ENCODE measurements at places on chromosomes 6 and 20.

- DNase-seq = no peak
Observed at GRCh38 chr20:5870568-5870981, 79.8 kb downstream of the TRMT6 start.

GRCh38 chr6:125245109-125245508 lies 56.7 kb downstream of the HDDC2 start:
- no peak for DNase-seq

GRCh38 chr6:134373282-134373922 lies 55.5 kb upstream of the SGK1 start:
- DNase-seq = no peak

DNA sequence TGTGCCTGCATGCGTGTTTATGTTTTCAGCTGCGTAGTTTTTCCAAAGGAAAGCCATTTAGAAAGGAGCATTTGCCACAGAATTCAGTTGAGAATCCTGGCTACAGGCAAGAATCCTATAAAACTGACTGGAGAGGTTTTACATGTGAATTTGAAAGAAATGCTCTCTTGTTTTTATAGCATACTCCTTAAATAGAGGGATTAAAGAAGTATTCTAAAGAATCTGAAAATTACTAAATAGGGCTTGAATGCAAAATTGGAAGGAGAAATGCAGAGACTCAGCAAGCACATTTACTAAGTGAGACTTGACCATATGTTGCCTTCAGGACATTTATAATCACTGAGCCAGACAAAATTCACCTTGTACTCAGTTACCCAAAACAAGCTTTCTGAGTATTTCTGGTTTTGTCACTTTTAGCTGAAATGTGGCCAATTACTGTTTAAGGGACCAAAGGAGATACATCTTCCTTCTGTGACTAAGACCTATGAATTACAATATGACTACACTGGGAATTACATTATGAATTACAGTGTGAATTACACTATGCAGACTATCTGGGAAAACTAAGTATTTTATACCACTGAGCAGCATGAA lies 107.4 kb upstream of the ASCC3 start:
- no peak for DNase-seq

GRCh38 chr6:93684339-93684738 lies 265.0 kb upstream of the EPHA7 start:
- no peak for DNase-seq

DNA sequence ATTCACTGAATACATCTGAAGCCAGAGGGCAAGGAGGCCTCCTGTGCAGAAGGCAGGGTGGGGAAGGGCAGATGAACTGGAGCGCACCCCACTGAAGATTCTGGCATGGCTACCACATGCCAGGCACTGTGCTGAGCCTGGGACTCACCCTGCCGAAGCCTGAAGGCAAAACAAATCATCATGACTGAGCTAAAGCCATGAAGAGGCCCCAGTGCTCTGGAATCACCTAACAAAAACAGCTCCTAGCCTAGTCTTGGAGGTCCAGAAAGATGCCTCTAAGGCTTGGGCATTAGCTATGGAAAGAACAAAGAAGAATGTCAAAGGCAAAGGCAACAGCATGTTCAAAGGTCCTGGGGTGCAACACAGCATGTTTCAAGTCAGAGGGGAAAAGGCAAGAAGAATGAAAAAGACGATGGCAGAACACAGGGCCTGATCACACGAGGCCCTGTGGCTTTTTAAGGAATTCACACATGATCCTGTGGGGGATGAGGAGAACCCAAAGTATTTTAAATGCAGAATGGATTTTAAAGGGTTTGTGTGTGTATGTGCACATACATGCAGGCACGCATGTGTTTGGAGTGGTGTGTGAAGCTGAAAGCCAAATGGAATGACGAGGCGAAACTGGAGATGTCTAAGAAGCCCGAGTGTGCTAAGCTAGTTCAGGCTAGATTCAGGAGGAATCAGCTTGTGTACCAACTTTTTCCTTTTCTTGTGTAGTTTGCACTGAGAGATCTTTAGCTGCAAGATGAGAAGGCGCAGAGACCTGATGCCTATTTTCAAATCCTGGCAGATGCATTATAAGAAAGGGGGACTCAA lies 261.4 kb downstream of the ZNF217 start:
- DNase-seq = no peak

- no peak for DNase-seq
Observed at GRCh38 chr6:125008261-125008703, 46.0 kb downstream of the RNF217 start.

DNA sequence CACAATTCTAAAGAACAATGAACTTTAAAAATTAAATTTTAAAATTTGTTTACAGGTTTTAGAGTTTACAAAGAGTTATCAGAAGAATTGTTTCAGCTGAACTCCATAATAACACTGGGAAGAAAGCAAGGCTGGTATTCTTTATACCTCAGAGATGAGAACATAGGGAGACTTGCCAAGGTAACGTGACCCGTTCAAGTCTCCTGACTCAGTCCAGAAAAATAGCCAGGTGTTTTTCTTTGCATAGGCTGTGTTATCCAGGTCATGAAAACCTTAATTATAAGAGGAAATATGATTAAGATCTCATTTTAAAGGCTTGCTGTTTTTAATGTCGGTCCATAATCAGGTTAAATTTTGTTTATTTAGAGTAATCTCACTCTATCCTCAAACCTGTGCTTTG lies 8.5 kb upstream of the C6orf141 start:
- DNase-seq = no peak

GRCh38 chr20:36815454-36816091 lies 42.0 kb upstream of the DSN1 start:
- no peak for DNase-seq

GRCh38 chr6:14713966-14714631 lies 531.8 kb upstream of the JARID2 start:
- no peak for DNase-seq

GRCh38 chr6:52356017-52356416 lies 5.9 kb upstream of the PAQR8 start:
- DNase-seq = no peak

DNA sequence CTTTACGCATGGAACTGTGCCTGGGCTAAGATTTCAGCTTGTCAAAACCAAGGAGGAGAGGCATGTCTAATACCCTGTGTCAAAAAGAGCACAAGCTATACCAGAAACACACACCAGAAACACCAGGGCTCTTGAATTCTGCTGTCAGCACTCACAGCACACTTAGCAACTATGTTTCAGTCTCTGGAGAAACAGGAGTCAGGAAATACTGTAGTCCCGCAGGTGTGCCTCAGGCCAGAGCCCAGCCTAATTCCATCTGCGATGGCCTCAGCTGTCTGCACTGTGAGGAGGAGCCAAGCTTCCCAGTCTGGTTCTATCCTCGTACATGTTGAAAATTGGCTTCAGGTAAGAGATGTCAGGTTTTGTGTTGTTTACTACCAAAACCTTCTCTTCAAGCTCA lies 31.6 kb downstream of the MTRES1 start:
- no peak for DNase-seq

GRCh38 chr6:149244105-149244504 lies 73.4 kb upstream of the TAB2 start:
- no peak for DNase-seq

DNA sequence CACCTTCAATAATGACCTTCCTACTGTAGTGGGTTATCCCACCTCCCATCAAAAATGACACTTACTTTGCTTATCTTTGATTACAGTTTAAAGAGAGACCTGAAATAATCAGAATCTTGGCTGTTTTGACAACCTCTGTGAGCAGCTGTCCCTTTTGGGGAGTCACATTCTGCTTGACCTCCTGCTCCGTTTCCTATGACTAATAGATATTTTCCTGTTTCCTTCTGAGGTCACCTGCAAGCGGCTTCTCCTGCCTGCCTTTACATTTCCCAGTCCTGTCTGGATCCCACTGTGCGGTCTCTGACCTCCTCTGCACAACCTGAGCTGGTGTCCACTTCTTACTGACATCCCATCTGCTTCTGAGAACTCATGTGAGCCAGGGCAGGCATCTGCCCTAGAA lies 54.2 kb downstream of the TRAM2 start:
- DNase-seq = no peak

DNA sequence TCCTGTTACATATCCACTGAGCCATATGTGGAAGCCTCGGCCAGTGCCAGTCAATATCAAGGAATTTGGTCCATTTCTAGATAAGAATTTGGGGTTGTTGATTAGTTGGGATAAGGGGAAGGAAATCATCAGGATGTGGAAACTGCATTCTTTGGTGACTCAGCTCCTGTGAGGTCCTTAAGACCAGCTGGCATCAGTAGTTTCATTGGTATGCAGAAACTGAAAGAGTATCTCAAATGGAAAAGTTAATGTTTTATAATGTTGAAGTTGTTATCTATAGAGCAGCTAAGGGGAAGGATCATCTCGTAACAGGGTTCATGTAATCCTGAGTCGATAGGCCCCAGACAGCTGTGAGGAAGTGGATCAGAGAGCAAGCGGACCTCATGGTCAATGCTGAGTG lies 87.9 kb upstream of the PRND start:
- DNase-seq = no peak

- DNase-seq = peak; percentile 17
Observed at GRCh38 chr20:19758501-19759331, 658 bp downstream of the RIN2 start.

GRCh38 chr20:8205996-8206395 lies 73.9 kb downstream of the PLCB1 start:
- no peak for DNase-seq

GRCh38 chr6:111722179-111722731 lies 116.6 kb upstream of the TRAF3IP2 start:
- DNase-seq = no peak

- DNase-seq = no peak
Observed at GRCh38 chr6:45608252-45608913, 230.6 kb upstream of the SUPT3H start.

DNA sequence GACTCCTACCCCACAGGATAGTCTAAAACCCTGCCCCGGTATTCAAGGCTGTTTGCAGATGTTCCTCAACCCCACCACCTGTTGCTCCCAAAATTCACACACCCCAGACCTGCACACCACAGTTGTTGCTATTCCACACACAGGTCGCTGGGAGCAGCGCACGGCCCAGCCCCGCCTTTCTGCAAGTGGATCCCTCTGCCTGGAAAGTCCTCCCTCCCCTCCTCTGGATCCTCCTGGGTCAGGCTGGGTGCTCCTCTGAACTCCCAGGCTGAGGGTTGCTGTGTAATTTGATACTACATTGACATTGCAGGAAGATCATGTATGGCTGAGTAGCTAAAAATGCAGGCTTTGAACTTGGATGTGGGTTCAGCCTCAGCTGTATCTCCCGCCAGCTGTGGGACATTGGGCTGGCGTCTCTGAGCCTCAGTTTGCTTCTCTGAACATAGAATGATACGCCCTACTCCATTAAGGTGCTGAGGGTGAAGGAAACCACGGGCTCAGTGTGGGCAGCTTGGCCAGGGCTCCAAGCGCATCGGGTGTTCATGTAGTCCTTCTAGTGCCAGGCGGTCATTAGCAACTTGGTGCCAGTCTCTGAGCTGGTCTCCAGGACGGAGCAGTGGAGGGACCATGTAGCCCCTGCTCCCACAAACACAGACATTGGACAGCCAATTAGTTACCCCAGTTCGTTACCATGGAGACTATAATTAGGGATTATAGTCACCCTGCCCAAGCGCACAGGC lies 13.9 kb upstream of the CCN5 start:
- peak; percentile 29 for DNase-seq

- no peak for DNase-seq
Observed at GRCh38 chr6:55003719-55004430, 157.3 kb downstream of the FAM83B start.

DNA sequence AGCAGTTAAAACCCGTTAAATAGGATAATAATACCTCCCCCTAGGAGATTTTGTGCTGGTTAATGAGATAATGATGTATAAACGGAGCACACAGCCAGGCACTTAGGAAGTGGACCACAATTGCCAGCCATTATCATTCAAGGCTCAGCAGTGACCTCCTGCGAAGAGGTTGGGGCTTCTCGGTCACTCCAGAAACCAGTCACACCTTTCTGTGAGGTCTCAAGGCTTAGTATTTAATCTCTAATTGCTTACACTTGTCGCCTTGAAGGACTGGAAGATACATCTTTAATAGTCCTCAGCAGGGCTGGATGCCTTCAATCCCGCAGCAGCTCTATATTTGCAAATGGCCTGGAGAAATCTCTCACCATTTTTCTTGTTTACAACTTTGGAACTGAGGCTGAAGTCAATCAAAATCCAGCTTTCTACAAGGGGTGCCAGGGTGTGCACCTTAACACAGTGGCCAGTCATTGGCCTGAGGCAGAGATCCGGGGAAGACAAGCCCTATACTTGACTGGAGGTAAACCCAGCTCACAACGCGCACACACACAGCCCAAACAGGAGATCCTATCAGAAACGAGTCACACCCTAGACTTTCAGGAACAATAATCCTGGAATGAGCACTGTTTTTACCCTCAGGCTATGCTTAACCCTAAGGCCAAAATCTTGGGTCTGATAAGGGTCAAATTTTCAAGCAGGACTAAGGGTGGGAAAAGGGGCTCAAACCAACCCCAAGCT lies 1.2 kb downstream of the POU5F1 start:
- DNase-seq = no peak

- no peak for DNase-seq
Observed at GRCh38 chr6:154484942-154485341, 25.5 kb downstream of the CNKSR3 start.

DNA sequence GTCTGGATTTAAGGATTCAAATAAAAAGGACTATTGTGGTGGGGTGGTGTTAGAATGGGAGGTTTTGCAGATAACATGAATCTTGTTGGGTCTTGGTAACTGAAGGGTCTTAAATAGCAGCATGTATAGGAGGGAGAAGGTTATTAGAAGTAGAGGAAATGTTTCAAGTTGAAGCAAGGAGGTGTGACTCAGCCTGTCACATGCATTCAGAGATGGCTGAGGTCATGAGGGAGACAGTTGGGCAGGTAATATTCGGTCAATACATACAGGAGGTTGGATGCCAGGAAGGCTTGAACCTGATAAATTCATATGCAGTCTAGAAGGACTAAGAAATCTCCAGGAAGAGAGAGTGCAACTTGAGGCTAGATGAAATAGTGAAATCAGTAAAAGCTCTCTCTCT lies 6.1 kb downstream of the KLHL31 start:
- DNase-seq = no peak

DNA sequence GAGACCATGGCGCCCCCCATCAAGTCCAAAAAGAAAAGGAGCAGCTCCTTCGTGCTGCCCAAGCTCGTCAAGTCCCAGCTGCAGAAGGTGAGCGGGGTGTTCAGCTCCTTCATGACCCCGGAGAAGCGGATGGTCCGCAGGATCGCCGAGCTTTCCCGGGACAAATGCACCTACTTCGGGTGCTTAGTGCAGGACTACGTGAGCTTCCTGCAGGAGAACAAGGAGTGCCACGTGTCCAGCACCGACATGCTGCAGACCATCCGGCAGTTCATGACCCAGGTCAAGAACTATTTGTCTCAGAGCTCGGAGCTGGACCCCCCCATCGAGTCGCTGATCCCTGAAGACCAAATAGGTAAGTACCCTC lies 41.7 kb upstream of the NAA20 start:
- no peak for DNase-seq

DNA sequence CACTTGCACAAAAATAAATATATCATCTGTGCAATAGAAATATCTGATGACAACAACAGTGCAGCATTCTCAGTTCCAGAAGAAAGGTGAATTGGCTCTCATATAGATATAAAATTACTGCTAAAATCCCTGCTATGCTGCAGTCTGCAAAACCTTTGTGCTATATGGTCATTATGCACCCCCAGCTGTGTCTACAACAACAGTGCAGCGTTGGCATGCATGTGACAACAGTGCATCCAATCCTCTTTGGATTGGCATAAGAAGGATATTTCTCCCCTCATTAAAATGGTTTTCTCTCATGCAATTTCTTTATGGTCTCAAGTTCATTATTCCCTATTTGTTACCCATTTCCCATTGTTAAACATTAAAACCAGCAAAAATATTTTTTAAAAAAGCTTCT lies 23.1 kb downstream of the OR2B6 start:
- DNase-seq = no peak
